Thymus (tissue), 14 donors: ENCODE measurements at places on chromosomes 11 and 22.

DNA sequence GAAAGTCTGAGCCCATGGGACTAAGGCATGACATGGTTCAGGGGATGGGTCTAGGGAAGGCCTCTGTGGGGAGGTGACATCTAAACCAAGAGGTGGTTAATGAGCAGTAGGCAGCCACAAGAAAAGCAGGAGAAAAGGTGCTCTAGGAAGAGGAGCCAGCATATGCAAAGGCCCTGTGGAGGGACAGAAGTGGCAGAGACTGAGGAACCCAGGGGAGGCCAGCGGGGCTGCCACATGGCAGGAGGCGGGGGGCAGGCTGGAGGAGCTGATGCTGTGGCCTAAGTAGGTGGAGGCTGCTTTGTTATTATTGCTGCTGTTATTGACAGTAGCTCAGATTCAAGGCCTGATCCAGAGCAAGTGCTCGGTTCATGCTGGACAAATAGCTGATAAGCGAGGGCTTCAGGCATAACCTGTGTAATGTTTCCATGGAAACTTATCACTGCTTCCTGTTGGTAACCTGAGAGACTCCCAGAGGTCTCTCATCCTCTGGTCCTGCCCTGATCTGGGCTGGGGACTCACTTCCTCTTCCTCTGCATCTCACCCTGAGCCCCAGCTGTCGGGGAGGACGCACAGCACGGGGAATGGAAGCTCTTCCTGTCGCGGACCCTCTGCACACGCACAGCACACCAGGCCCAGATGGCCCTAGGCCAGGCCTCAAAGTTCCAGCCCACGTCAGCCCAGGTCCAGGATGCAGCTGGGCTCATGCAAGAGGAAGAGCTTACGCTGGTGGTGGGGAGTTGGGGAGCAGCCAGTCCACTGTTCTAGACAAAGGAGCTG, 75.2 kb upstream of the TP53I11 start:
- peak; percentile 48 for DNase-seq

DNA sequence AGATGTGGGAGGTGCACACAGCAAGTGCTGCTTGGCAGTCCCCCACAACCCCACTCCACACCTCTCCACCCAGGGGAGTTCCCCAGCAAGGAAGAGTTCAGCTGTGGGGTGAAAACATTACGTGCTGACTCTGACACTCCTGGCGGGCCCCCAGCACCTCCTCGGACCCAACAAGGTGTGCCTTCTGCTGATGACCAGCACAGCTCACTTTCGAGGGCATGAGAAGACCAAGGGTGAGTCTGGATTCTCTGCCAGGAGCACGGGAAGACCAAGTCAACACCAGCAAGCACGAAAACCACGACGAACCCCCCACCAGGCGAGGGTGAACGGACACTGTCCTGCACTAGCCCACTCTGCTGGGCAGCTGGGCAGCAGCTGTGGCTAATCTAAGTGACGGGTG, 1.4 kb downstream of the ALG12 start:
- DNase-seq, result no peak

- no peak for DNase-seq
These were observed 857 bp downstream of the ARCN1 start for GRCh38 chr11:118572981-118573550.

DNA sequence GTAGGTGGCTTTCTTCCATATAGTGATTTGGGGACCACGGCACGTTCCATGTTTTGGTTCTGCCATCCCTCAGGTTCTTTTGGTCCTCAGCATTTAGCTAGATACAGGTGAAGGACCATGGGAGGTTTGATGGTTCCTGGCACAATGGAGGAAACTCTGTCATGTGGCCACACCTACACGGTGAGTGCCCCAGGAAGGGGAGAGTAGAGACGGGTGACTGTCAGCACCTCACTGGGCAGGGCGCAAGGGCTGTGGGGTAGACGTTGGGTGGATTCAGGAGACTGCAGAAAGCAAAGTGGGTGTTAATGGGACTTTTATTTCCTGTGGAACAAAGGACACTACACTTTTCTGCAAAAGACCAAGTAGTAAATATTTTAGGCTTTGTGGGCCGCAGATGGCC, 73.4 kb downstream of the PPP6R3 start:
- no peak for DNase-seq

DNA sequence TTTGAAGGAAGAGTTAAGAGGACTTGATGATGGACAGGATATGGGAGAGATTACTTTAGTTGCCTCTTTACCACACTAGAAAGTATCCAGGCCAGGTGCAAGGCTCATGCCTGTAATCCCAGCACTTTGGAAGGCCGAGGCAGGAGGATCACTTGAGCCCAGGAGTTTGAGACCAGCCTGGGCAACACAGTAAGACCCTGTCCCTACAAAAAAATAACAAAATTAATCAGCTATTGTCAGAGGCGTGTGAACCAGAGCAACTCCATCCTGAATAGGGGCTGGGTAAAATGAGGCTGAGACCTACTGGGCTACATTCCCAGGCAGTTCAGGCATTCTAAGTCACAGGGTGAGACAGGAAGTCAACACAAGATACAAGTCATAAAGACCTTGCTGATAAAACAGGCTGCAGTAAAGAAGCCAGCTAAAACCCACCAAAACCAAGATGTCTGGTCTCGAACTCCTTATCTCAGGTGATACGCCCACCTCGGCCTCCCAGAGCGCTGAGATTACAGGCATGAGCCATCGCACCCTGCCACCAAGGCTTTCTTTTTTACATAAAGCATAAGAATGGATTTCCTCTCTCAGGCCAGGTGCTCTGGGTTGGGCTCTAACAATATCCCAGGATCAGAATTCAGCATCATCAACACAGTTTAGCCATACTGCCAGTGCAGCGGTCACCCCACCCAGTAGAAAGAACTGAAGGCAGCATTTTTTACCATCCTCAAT, 17.8 kb downstream of the PI4KA start:
- no peak for DNase-seq

GRCh38 chr11:77151804-77152509, 23.9 kb downstream of the MYO7A start:
- no peak for DNase-seq

- DNase-seq, result no peak
These were observed 61.9 kb downstream of the BMAL1 start for GRCh38 chr11:13339195-13340153.

- DNase-seq, result no peak
These were observed 2.3 kb upstream of the MCAM start for GRCh38 chr11:119319136-119319699.

DNA sequence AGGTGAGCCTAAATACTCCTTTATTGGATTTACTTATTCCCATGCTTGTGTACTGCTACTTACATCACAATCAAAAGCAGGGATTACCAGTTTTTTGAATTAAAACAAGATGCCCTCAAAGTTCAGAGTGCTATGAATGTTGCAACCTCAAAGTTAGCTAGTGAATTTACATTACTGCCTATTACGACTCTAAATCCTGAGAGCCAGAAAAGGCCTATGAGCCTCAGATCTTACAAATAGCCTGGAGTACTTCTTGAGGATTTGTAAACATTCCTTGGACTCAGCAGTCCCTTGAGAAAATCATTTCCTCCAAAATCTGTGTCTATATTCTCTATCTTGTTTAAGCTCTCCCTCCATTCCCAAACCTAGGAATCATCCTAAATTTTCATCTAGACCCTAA, 25.5 kb downstream of the CHORDC1 start:
- DNase-seq, result no peak

DNA sequence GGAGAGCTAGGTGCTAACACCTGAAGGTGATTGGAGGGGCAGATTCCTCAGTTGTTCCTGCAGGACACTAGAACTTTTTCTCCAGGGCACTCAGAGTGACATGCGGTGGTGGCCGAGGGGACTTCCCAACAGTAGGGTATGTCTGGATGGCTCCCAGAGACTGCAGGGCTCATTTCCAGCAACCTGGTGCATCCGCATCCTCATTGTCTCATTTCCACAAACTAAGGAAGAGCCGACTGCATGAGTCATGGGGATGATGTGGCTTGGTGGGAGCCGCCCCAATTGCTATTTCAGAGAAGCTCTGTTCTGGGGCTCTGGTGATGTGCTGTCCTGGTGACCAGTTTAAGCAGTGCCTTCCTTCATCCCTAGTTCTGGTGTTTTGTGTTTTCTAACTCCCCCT, 2.8 kb upstream of the ROBO4 start:
- DNase-seq, result no peak

- DNase-seq, result no peak
These were observed 463 bp upstream of the PTPMT1 start for GRCh38 chr11:47564933-47565339.

DNA sequence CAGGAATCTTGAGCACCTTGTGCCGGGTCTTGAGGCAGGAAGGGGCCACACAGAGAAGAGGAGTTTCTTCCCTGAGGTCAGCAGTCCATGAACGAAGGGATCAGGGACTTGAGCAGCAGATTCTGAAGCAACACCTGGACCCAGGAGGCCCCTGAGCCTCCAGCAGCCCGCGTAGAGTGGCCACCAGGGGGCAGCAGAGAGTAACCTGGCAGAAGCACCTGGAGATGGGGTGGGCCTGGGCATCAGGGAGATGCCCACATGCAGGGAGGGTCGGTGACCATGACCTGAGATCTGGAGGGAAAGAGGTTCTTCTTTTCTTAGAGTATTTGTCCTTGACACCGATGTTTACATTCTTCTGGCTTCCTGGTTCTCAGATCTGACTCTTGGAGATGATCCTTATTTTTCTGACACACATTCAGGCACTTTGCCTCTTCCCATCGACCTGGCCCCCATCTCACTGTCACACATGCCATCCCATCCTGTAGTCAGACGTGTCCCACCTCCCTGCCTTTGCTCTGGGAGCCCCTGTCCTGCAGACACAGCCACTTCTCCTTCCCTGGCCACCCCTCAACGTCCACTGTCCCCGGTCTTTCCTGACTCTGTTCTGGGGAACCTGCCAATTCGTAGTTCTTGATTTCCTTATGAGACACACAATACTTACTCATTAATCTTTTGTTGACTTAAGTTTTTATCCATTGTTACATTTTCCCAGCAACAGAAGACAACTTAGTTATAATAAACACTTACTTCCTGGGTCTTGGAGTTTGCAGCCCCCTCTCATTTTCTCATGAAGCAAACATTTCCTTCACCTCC, 66.5 kb downstream of the GGTLC2 start:
- peak; percentile 45 for DNase-seq

DNA sequence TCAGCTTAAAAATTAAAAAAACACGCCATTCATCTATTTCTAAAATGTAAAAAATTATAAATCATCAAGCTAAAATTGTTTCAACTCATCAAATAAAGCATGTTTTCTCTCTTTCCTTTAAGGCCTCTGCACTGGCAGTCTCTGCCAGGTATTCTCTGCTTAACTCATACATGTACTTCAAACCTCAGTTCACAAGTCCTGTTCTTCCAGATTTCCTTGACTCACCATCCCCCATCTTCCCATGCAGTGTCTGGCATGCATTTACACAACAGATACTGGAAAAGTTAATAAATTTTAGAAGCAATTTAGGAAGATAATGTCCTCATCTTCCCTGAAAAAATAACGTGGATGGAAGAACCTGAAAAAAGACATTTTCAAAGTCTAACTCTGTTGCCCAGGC, 32.5 kb downstream of the CSTF3 start:
- no peak for DNase-seq

DNA sequence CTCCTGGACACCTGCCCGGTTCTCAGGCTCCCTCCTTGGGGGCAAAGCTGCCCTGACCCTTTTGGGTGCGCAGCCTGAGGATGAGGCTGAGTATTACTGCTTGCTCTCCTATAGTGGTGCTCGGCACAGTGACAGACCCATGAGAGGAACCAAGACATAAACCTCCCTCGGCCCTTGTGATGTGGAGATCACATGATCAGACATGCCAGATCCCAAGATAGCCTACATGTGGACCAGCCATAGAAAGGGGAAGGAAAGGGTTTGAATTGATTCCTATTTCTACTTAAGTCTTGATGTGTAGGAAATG, 125.3 kb downstream of the VPREB1 start:
- DNase-seq, result no peak

GRCh38 chr11:3222003-3222855, 3.6 kb upstream of the MRGPRG start:
- no peak for DNase-seq

DNA sequence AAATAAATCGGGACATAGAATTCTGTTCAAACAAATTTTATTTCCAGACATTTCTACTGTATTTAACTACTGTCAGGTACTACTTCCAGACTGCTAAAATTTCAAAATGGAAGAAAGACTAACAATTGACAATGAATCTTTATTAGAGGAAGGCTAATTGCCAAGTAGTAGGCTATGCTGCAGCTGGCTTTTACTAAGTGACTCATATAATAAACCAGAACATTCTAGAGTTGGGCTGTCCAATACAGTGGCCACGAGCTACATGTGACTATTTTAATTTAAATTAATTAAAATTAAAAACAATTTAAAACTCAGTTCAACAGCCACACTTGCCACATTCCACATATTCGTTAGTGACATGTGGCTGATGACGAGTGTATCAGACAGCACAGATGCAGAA, 27.6 kb downstream of the CHKA start:
- DNase-seq, result no peak

- DNase-seq, result no peak
These were observed 78.7 kb downstream of the COMMD9 start for GRCh38 chr11:36210529-36210928.

DNA sequence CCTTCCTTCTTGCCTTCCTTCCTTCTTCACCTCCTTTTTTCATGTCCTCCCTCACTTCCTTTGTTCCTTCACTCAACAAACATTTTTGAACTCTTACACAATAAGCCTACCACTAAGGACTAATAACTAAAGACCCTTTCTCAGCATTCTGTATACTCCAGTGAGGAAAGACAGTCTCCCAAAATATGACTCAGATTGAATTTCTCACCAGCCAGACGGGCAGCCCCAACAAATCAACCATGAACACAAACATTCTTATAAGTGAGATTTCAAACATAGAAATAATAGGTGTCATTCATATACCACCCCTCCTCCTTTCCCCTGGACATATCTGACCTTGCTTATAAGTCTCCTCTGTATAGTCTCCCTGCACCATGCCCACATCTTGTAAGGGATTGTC, 1079.7 kb downstream of the OPCML start:
- no peak for DNase-seq
